Globus pallidus (tissue), 1 donor: ENCODE measurements at places on chromosomes 6 and 20.

DNA sequence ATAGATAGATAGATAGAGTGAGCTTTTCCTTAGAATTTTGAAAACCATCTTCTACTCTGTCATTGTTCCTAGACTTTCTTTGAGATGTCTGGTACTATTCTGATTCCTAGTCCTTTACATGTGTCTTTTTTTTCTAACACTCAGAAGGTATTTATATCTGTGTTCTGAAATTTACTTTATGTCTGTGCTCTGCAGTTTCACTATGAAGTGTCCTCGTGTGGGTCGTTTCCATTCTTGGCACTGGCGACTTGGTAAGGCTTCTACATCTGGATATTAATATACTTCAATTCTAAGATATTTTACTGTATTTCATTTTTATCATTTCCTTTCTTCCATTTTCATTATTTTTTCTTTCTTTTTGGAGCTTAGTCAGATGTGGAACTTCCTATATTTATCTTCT is 87.0 kb downstream of the FHL5 start:
- DNase-seq = no peak

DNA sequence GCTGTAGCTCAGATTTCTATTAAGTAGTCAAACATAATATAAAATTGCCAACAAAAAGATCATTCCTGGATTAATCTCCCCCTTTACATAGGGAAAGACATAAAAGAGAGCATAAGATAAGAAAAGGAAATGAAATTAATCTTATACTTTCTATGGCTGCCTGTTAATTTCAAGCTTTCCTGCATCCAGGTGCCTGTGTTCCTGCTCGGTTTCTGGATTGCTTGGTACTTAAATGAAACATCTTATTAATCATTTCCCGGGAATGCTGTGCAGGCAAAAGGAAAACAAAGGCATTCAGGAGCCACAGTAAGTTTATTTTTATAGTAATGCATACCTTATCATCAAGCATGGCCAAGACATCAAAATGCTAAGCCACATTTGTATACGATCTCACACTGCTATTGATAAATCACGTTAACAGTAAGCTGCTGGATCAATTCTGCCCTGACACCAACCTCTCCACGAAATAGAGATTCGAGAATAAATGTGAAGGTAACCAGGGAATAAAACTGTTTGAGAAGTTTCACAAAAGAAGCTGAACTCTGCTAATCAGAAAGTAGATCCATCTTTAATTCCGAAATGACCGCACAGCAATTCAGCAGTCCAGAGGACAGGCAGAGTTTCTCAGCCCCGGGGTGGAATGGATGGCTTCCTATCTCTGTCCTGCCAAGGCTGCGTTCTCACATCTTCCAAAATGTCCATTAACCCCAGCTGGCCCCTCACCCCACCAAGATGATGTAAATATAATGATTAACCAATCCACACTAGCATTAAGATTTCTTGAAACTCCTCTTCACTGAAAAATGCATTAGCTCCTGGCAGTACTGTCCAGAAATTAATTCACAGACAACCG is 32.6 kb upstream of the APCDD1L start:
- DNase-seq = no peak

DNA sequence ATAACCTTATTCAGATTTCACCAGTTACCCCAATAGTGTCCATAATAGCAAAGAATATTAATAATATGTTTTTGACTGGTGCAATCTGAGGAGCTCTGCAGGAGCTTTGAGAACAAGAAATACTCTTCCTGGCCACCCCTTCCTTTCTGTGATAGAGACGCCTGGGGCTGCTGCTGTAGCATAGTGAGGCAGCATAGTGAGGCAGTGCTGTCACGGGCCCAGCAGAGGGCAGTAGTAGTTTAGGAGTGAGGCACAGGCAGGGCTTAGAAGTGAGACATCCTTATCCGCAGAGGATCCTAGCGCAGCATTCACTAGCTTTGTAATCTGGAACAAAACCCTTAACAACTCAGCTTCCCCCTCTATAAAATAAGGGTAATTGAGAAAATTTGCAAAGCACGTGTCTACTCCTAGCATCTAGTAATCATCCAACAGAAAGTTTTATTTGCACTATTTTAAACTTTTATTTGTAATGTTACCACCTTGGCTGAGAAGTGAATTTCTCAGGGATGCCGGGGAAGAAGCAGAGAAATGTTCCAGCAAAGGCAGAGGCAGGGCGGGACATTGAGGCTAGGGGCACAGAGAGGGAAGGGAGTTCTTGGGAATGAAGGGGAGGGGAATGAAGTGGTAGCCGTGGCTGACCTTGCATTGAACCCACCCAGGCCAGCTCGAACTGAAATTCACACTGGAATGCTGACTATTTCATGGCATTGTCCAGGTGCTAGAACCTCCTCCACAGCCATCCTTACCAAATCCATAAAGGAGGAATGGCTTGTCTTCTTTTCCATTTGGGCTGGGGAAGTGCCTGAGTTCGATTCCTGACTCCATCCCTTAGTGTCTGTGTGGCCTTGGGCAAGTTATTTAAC is 78.8 kb downstream of the CDS2 start:
- DNase-seq = peak; percentile 85

- DNase-seq = no peak
Measured at GRCh38 chr6:28315628-28316027, 20.3 kb downstream of the ZSCAN31 start.

GRCh38 chr20:1224205-1224890 is 1.5 kb upstream of the RAD21L1 start:
- DNase-seq = no peak

- DNase-seq = no peak
Measured at GRCh38 chr6:170179616-170180324, 111.1 kb downstream of the DLL1 start.

GRCh38 chr6:159809149-159809548 is 9.1 kb downstream of the PNLDC1 start:
- no peak for DNase-seq

DNA sequence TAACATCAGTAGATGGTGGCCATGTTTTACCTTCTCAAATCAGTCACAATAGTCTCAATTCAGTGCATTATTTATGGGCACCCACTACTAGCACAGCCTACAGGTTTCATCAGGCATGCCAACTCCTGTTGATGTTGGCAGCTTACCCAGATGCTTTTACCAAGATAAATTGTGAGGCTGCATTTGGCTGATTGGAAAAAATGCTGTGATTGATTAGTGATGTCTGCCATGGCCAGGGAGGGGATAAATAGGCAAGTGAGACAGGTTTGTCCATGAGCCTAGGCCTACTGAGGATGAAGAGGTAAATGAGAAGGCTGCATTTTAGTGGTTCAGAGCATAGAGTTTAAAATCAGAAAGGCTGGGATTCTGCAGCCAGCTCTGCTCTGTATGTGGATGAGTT is 227.1 kb downstream of the NFATC2 start:
- DNase-seq = no peak

DNA sequence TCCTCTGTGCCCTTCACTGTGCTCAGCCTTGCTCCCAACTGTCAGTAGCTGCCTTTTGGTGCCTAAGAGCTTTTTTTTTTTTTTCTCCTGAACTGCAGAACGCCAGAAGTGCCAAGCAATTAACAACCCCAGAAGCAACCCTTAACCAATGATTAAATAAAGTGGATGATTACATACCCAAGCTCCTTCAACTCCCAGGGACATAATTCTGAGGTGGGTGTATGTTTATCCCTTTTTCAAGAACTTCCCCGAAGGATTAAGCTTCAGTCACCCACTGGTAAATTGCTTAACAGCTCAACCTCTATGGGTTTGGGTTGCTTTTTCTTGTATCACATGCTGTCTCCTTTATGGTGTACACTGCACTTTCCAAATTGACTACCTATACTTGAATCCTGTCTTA is 41.1 kb downstream of the KLHL31 start:
- DNase-seq = no peak

DNA sequence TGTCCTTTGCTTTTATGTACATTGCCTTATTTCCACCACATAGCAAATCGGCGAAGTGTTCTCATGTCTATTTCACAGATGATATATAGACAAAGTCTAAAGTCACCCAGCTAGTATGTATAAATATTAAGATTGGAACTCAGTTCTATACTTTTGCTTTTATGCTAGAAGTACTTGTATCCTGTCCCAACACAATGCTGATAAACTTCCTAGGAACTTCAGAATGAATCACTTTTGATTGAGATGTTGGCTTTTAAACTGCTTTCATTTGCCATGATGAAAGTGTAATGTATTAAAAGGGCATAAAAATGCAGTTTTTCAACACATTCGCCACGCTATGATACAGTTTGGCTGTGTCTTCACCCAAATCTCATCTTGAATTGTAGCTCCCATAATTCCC is 50.8 kb downstream of the GCLC start:
- DNase-seq = no peak

DNA sequence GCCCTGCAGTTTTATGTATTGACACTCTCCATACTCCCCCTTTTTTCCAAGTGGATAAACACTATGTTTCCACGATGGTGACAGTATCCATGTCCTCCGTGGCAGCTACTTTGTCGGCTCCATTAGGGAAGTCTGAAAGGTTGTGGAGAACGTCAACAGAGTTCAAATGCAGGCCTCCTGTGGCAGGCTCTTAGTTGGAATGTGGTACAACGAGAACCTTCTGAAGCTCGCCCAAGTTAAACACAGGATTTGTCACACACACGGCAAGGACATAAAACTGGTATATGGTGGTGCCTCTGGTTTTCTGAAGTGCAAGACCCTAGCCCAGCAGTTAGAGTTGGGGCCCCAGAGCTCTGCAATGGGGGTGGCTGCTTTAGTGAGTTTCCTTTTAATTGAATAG is 187.0 kb upstream of the TAB2 start:
- DNase-seq = no peak

GRCh38 chr6:56890683-56891429 is 64.1 kb upstream of the BEND6 start:
- DNase-seq = peak; percentile 16

DNA sequence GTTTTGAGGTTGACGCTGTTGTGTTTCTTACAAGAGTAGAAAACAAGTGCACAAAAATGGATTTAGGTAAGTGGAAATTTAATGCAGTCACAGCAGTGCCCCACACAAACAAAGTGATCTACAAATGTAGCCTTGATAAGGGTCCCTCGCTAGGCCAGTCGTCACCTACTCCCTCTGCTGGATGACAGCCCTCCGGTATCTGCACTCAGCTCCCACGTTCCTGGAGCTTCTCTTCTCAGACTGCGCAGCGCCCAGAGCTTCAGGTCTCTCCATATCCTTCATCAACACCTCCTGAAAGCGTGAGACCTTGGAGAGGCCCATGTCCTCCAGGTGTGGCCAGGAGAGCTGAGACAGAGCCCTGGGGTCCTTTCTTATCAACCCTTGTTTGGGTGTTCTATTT is 58.3 kb upstream of the MAP3K4 start:
- DNase-seq = no peak

- no peak for DNase-seq
Measured at GRCh38 chr20:59790346-59790745, 143.1 kb downstream of the SYCP2 start.

GRCh38 chr20:41457173-41457857 is 90.7 kb upstream of the EMILIN3 start:
- no peak for DNase-seq

DNA sequence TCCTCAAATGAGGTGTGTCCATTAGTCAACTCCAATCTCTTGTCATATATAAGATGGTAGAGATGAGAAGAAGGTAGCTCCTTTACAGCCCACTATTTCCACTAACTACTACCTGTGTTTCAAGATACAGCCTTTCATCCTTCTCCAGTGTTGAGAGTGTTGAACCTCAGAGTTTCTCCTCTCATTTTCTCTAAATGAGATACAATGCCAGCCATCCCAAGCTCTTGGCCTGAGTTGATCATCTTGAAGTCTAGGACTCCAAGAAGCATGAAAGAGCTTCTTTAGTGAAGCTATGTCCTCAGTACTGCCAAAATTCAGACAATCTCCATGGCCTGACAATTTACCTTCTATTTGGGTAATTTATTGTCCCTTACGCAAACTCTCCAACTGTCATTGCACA is 548 bp upstream of the HLA-DRA start:
- no peak for DNase-seq

DNA sequence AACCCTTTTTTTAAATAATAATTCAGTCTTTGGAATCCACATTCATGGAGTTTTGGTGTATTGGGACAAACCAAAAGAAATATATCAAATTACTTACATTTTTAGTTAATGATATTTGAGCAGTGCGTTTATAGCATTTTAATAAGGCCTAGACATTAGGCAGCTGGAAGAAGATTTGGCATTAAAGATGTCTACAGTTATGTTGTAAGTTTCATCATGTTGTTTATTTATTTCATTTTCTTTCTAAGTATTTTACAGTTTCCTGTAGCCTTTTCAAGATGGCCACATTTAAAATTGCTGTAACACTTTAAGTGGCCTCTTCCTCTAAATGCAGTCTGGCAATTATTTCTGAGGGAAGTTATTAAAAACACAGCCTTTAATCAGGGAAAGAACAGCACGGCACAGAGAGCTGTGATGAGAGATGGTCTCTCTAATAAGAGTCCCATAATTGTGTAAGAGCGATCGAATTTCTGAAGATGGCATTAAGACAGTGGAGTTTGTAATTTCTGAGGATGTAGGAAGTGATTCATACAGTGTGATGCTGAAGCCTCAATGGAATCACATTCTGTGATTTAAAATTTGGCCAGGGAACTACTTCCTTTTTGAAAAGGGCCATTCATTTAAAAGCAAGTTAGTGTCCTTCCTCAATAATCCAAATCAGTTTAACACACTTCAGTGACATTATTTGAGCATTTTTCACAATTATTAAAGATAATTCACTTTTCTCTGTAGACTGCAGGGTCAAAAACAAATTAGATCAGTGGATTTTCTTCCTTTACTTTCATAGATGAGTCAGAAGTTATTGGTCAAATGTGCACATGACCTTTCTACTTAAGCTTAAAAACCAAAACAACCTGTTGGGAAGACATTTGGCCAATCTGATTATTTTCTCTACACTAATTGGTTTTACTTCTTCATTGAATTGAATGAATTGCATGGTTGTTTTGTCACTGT is 52.4 kb upstream of the EDN3 start:
- no peak for DNase-seq

- DNase-seq = no peak
Measured at GRCh38 chr6:142860498-142860897, 84.5 kb downstream of the HIVEP2 start.

DNA sequence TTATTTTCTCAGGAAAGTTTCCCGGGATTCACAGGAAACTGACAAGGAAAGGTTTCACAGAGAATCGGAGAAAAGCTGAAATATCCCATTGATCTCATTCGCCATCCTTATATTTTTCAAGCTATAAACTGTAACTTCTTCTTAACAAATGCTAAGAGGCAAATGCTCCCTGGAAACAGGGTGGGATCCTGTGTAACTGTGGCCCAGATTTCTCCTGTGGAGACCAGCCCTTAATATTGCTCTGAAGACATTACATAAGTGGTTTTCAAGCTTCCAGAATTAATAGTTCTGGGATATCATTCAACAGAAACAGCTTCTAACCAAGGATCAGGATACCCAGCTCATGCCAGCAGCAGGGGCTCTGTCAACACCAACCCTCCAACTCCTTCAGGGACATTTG is 69.2 kb downstream of the THBS2 start:
- no peak for DNase-seq
